Stimulated activated CD4-positive, alpha-beta T cell treated with anti-CD3 and anti-CD28 coated beads, Interleukin-2, amount 100 ng/mL, for 4 hours (primary cell): ENCODE measurements at places on chromosomes 7 and 10.

DNA sequence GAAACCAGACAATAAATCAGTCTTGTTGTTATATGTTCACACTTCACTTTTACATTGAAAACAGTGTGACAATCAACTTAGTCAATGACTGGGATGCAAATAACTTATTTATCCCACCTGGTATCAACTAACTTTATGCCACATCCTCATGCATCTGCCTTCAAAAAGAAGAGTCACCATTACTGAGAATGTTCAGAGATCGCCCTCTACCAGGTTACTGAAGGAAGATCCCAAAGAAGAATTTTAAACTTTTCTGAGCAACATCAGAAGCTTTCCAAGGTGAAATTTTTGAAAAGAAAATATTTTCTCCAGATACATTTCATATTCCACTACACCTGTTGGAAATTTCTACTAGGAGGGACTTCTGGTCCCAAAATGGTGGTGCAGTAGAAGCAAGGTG is 359.5 kb downstream of the PTPRN2 start:
- no peak for DNase-seq

GRCh38 chr7:82029236-82029913 is 259.5 kb upstream of the HGF start:
- DNase-seq, result no peak

- no peak for DNase-seq
Observed at GRCh38 chr10:34168439-34168838, 646.7 kb downstream of the PARD3 start.

DNA sequence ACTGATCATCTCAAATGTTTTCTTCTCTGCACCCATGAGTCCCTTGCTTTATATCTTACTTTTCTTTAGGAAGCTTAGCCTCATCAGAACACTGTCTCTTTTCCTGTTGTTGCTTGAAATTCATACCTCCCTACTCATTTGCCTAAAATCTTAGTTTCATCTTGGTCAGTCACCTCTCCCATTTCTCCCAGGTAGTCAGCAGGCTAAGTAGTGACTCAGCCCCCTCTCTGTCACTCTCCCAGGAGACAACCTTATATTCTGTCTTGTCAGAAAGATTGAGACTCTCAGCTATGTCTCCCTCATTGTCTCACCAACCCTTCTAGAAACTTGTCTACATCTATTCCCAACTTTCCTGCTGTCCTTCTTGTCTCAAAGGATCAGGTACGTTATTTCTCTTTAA is 280.9 kb downstream of the BBS9 start:
- no peak for DNase-seq

- DNase-seq, result no peak
Observed at GRCh38 chr10:133154996-133155778, 4.8 kb upstream of the KNDC1 start.

DNA sequence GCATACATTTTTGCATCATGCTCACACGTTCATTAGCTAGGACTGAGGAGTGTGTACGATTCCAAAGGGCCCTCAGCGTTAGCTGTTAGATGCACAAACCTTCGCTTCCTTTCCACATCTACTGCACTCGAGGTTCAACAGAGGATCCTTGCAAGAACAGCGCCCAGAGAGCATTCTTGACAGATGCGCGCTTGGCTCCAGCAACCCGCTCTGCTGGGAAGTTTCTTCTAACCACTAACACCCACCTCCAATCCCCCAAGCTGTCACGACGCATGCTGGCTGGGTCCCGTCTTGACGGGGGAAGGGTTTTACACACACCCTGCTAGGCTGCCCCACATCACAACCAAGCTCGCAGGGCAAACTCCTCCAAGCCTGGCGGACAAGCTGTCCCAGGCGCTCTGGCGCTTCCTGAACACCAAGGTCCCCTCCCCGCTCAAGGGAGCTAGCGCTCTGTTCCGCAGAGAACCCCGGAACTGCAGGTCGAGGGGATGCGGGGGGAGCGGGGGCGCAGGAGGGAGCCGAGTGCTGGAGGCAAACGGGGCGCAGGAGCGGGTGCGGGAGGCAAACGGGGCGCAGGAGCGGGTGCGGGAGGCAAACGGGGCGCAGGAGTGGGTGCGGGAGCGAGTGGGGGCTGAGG is 653 bp upstream of the ADRB1 start:
- no peak for DNase-seq

DNA sequence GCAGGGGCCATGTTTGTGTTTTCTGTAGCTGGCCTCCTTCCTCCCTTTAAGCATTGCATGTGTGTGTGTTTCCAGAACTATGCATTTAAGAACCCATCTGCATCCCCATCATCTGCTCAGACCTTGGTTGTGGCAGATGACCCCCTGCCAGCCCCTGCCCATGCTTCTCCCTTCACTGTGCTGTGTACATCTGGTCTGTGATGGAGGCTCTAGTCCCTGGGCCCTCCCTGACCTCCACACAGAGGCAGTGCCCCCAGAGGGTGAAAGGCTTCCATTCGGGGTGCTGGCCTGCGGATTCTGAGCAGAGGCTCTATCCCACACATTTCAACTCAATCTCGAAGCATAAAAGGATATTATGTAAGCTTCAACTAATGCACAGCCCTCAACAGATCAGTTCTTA is 89.4 kb downstream of the TACC2 start:
- DNase-seq, result no peak

DNA sequence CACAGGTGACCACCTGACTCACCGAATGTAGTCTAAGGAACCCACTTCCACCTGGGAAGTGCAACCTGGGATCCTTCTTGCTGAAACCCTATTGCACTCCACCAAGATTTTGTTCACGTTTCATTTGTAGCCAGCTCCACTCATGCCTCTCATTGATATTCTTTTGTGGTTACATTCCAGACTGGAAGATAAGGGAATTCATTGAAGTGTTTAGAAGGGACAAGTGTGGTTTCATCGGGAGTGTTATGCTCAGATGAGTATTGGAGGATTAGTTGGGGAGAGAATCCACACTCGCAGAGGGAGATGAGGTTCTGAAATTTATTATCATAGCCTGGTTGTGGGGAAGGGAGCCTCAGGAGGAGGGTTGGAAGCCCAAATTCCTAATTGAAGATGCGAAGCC is 320.4 kb downstream of the KCNMA1 start:
- no peak for DNase-seq

- DNase-seq, result no peak
Observed at GRCh38 chr10:118251791-118252190, 90.3 kb downstream of the FAM204A start.

DNA sequence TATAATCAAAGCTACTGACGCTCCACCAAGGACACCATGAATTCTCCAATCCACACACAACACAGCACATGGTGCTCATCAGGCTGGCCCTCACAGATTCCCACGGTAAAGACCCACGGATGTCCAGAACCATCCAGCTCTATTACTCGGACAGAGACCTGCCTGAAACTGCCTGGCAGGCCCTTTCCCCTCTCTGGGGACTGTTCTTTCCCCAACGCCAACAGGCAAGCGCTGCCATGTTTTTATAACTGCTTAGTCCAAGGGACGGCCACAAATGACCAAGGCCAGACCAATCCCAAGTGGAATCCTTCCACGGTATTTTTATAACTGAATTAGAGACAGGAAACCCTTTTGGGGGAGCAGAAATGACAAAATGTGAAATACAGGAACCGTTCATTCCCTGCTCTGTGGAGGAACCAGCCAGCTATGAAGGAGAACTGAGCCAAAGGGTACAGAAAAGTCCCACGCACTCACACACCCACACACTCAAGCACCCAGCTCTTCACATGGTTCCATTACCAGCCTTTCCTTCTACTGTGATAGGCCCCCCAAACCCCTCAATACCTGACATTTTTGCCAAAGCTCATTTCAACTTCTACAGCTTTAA is 4.1 kb downstream of the PIP4K2A start:
- DNase-seq, result peak; percentile 36

DNA sequence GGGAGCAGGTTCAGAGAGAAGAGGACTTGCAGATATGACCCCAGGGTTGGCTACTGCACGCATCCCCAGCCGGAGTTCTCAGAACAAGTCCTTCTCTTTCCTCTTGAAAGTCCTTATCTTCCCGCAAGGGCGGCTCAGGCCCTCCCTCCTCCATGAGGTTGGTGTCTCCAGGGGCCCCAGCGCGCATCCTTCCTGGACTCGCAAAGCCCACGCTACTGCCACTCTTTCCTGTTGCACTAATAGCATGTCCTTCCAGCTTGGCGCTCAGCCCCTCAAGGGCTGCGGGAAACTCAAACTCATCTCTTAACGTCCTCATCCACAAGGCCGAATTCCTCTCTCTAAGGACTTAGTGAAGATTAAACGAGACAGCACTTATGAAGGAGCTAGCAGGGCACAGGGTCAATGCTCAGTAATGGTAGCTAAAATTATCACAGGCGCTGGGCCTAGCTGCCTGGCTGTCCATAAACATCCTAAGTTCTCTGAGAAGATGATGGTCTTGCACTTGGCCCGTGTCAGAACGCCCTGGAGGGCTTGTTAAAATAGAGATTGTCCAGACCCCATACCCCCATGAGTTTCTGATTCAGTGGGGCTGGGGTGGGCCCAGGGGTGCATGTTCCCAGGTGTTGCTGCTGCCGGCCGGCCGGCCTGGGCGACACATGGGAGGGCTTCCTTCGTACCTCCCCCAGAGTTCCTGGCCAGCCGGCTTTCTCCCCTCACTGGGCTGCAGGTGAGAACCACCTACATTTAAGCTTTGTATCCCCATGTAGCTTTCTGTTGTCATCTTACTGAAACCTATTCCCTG is 261.4 kb downstream of the COBL start:
- DNase-seq, result no peak

GRCh38 chr7:105269397-105269796 is 119.3 kb downstream of the SRPK2 start:
- DNase-seq, result no peak

DNA sequence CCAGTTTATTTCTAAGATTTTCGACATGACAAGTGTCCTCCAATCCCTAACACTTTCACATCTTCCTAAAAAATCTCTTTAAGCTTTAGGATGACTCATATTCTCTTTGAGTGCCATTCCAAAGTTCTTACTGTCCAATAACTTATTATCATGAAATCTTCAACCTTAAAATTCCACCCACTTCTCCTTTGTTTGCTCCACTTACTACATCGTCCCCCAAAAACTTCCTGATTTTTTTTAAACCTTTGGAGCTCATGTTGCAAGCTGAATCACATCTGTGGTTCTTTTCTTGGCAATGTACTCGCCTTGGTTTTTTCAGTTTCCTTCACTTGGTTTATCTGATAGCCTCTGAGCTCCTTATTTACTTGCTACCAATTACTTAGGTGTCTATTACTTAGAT is 39.2 kb upstream of the JCAD start:
- no peak for DNase-seq

GRCh38 chr7:50651271-50651989 is 86.2 kb upstream of the DDC start:
- DNase-seq, result no peak

- DNase-seq, result no peak
Observed at GRCh38 chr10:24239289-24240040, 30.5 kb downstream of the KIAA1217 start.
